ELR (cell line): ENCODE measurements at places on chromosomes 13 and 19.
A peak's percentile ranks its signal among the peaks of the same experiment; 100 is the strongest.

DNA sequence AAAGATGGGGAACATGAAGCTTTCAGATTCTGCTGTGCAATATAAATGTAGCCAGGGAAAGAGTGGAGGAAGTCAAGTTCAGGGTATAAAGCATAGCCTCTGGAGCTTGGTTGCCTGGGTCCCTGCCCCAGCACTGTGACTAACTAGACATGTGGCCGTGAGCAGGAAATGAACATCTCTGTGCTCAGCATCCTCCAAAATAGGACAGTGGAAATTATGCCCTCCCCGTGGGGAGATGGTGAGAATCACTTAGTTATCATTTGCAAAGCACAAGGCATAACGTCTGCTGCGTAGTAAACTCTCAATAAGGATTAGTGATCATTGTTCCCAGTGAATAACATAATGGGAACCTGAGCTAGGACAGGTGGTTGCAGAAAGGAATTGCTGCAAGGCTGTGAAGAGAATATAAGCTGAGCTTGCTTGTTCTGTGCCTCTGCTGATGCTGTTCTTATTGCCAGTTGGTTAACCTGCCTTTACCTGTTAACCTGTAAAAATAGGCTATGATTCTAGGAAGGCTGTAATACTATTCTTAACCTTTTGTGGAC is 441.0 kb downstream of the COG6 start:
- no peak for DNase-seq

- no peak for DNase-seq
These were observed 799.1 kb downstream of the DIAPH3 start for GRCh38 chr13:59364641-59365085.

DNA sequence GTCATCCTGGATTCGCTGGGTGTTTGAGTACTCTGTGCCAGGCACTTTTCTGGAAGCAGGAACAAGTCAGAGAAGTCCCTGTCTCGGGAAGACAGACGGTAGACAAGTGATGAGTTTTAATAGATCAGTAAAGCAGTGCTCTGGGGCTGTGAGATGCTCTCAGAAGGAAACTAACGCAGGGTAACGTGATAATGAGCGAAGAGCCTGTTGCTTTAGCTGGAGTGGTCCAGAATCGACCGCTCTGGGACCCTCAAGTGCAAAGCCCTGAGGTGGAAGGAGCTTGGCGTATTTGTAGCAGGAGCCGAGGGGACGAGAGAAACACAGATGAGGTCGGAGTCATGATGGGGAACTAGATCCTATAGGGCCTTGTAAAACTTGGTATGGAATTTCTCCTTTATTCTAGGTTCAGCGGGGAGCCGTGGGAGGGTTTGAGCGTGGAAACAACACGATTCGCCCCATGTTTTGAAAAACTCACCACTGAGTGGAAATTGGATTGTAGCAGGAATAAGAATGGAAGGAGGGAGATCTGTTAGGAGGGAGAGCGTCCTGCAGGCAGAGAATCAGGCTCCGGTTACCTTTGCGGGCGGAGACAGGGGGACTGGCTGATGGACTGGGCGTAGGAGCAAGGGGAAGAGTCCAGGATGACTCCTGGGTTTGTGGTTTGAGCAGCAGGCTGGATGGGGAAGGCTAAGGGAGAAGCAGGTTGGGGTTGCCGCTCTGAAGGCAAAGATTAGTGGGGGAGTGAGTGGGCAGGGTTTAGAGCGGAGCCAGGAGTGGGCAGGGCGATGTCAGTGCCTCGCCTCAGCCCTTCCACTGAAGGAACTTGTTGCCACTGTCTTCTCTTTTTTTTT is 763 bp downstream of the POLD1 start:
- peak; percentile 56 for DNase-seq

DNA sequence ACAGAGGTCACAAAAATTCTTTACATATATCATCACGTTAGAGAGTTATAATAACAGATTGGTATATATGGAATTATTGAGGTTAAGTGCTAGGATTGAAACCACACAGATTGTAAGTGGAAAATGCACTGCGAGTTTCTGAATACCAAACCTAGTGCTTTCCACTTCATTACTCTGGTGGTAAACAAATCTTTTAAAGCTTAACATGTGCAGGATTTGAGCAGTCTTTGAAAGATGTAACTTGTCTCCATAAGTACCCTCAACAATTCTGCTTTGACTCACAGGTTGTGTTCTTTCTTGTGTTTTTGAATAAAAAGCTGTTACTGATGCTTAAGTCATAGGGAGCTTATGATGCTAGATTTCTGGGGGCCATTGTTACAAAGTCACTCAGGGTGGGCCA is 314.7 kb upstream of the DACH1 start:
- DNase-seq = no peak

DNA sequence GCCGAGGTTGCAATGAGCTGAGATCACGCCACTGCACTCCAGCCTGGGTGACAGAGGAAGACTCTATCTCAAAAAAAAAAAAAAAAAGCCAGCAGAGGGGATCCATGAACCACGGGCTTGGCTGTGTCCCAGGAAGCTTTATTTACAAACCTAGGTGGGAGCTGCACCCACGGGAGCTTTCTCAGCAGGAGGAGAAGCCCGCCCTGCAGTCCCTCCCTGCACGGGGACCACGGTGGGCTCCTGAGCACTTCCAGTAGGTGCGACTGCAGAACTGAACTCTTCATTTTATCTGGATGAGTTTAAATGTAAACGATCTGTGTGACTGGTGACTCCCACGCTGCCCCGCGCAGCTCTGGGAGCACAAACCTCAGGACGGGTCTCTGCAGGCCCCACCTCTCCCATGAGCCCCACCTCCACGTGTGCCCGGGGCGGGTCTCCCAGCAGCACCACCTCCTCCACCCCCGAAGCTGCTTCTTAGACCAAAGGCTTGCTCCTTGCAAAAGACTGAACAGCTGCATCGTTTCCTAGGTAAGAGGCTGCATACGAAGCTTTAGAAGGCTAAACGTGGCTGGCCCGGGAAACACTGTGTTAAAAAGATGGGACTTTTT is 66.4 kb downstream of the SPACA7 start:
- DNase-seq = no peak

GRCh38 chr13:67402546-67402945 is 172.4 kb upstream of the PCDH9 start:
- DNase-seq = no peak

DNA sequence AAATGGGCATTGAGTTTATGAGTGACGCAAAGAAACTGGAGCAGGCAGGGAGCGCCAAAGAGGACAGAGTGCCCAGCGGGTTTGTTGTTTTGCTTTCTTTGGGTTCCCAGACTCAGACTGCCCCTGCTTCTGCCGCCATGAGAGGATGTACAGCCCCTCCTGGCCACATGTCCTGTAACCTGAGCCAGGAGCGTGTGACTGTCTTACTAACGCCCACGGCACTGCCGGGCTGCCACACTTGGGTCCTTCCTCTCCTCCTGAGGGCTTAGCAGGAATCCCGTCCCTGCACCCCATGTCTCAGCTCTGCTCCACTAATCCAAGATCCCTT is 80.5 kb downstream of the GPR12 start:
- DNase-seq = no peak

GRCh38 chr13:33509642-33510229 is 224.2 kb upstream of the STARD13 start:
- DNase-seq = peak; percentile 9

GRCh38 chr19:17576758-17577456 is 21.5 kb downstream of the COLGALT1 start:
- DNase-seq = peak; percentile 39

GRCh38 chr19:6970443-6970842 is 50.8 kb downstream of the MBD3L2B start:
- DNase-seq = no peak

DNA sequence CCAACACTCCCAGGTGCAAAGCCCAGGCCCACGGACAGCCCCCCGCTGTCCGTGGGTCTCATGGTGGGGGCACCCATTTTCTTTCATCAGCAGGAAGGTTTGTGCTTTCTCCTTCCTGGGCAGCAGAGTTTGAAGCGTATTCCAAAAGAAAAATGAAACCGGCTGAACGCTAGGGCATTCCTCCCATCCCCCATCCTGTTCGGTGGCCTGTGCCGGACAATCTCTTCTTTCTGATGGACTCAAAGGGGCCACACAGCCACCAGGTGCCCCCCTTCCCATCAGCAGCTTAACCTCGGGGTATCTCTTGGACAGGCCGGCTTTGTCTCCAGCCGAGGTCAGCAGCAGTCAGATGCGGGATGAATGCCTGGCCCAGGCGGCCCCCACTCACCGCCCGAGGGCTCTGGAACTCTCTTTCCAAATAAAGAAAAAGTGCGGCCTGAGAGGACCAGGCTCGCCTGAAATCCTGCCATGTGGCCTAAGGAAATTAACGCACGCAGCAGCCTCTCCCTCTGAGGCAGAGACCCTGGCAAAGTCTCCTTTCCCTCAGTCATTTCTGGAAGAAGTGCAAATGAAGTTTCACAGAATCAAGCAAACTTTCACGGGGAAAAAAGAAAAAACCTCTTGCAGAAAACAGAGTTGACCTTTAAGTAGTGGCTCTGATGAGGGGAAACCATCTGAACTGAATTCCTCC is 67.8 kb downstream of the RASA3 start:
- peak; percentile 64 for DNase-seq

GRCh38 chr13:21074546-21074945 is 13.2 kb upstream of the LATS2 start:
- no peak for DNase-seq

DNA sequence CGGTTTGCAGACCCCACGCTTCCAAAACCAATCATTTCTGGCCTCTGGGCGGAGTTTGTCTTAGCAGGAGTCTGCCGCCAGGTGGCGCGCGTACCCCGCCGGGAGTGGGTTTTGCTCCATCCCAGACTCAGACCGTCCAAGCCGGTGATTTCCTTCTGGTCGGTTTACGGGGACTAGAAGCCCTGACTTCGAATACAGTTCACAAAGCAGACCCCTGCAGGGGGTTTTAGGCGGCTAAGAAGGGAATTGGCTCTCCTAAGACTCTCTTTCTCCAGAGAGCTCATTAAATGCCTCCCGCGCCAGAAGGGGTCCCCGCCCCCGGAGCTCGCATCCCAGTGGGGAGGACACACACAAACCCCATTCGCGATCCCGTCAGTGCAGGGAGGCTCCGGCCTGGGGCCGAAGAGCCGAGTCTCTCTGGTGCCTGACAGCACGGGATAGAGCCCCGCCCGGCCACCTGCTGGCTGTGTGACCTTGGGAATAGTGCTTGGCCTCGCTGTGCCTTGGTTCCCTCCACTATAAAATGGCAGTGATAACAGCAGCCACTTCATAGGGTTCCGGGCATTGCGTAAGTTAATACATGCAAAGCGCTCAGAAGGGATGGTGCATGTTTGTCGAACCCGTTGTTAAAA is 8.6 kb upstream of the NUP62 start:
- peak; percentile 75 for DNase-seq

DNA sequence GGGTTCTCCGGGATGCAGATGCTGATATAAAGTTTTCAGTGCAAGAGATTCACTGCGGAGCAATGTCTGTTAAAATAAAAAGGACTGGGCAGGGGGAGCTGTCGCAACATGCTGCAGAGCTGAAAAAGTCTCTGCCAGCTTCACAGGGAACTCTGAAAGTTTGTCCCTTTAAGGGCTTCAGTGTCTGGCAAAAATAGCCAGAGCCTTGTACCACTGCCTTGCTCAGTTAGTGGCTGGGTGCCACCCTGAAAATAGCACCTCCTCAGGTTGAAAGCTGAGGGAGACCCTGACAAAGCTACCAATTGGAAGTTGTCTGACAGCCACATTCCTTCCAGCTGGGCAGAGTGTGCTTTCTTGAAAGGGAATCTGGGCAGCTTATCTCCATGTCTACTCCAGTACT is 3.0 kb upstream of the NDFIP2 start:
- DNase-seq = no peak

GRCh38 chr19:18915639-18916038 is 3.5 kb downstream of the COPE start:
- peak; percentile 67 for DNase-seq

GRCh38 chr13:70849222-70849621 is 741.0 kb upstream of the KLHL1 start:
- peak; percentile 20 for DNase-seq

DNA sequence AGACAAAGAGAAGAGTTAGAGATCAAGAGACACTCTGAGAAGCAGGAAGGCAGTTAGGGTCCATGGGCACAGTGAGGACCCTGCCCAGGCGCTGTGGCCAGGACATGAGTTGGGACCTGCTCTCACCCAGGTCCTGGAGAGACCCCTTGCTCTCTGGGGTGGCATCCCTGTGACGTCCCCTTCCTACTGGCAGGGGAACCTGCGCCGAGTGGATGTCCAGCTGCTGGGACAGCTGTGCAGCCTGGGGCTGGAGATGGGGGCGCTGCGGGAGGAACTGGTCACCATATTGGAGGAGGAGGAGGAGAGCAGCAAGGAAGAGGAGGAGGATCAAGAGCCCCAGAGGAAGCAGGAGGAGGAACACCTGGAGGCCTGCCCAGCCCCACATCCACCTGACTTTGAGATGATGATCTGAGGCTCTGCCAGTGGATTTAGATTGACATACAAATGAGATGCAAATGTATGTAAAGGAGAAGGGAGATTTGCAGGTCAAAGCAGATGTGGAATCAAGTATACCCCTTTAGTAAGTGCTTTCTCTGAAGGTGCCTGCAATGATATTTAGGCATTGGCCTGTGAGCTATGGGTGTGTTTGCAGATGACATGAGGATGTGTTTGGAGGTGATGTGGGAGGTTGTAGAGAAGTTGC is 978 bp downstream of the ERICH4 start:
- DNase-seq = no peak

GRCh38 chr19:13691569-13692435 is 72.5 kb upstream of the MRI1 start:
- peak; percentile 72 for DNase-seq

DNA sequence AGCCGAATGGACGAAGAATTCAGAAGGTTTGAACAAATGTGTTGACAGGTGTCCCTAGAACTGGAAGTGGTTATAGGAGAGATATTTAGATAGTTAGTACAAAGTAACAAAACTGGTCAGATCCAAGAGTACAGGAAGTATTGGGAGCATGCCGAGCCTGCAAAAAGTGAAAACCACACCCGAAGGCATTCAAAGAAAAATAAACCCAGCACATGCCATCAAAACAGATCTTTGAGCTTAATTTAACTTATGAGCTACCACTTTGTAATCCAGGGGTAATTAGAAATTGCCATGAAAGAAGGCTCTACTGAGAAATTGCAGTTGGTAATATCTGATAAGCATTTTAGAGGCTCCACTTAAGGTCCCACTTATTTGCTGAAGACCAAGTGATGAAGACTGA is 214.2 kb downstream of the DNAJC15 start:
- no peak for DNase-seq

DNA sequence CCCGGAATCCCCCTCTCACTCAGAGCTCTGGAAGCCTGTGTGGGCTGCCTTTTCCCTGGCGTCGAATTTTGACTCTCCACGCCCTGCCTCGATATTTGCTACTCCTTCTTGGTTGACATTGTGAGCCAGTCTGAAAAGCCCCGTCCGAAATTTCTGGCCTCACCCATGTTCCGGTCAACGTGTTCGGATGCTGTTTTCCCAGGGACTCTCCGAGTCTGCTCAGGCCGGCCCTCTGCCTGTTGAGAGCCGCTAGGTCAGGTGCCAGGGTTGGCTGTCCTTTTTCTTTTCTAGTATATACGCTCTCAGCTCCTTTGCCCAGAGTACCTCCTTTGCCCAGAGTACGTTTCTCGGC is 6.8 kb upstream of the DGKH start:
- peak; percentile 83 for DNase-seq

DNA sequence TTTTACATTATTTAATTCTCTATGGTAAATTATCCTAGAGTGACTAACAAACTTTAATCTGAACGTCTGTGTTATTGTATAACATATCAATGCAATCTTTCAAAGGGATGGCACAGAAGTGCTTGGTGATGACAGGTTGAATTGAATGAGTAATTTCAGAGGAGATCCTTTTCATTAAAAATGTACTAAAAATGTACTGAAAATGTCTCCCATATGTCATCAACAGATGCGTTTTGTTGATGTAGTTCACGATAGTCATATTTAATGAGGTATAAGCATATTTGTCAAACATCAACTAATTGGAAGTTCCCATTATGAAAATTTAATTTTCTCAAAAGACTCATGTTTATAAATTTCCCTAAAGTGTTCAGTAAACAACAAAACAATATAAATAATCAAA is 1434.7 kb upstream of the PCDH20 start:
- DNase-seq = no peak
